ENCODE measurements at places on chromosomes 16 and 17.

GRCh38 chr17:36672403-36672918 is 71.1 kb downstream of the MRM1 start:
- DNase-seq, result no peak

DNA sequence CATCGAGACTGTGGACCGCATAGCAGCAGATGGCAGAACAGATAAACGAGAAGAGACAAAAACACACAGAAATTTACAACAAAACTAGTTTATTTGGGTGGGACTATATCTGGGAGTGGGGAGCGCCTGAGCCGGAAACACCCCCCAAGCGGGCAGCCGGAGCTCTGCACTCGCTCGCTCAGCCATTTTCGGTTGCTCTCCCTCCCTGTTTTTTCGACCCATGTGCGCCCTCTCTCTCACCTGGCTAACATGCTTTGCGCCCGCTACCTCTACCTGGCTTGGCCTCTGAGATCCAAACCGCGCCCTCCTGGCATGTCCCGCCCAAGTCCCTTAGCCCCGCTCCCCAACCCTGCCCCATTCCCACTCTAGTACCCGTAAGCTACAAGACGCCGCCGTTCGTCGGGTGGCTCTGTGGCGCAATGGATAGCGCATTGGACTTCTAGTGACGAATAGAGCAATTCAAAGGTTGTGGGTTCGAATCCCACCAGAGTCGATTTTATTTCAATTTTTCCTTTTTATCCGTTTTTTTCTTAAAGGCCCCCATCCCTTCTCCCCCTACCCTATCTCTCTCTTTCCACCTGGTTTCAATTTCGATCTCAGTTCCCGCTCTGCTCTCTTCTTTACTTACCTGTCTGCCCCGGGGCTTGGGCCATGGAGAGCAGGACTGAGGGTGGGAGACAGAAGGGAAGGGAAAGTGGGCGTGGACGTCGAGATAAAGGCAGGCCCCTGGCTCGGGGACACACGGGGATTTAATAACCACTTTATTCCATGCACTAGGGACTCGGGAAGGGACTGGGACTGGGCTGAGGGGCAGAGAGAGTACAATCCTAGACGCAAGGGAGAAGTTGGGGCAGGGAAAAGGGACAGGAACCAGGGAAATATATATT is 2.4 kb upstream of the ALOXE3 start:
- no peak for DNase-seq

DNA sequence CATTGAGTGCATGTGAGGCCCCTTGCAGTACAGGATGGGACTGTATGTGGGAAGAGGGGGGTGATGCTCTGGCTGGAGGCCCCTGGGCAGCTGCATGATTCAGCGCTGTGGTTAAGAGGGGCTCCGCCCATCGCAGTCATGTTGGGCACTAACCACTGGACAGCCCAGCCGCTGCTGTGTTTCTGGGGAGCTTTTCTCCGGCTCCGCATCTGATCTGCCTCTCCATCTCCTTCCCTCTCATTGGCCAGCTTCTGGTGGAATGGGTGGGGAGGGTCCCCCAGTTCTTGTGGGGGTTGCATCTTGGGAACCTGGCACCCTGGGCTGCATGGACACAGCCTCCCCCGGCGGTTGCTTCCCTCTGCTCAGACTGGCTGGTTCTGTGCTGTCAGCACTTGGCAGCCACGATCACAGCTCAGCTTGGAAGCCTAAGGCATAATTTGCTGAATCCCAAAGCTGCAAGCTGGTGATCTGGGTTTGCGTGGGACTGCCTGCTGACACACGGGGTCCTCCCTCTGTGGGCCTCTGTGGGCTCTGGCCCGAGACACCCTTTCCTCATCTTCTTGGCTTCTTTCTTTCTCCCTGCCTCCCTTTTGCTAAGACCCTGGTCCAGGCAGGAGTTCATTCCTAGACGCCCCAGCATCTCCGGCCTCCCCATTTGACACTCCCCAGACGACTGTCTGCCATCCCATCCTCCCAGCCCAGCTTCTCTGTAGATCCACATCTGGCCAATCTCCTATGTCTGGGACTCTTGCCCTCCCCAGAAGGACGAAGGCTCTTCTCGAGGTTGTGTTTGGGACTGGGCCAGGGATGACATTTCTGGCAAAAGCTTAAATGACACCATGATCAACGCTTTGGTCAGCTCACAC is 168.3 kb downstream of the SEC14L1 start:
- DNase-seq, result no peak

- DNase-seq, result no peak
These were observed 391.6 kb upstream of the ASIC2 start for GRCh38 chr17:33684735-33685134.

DNA sequence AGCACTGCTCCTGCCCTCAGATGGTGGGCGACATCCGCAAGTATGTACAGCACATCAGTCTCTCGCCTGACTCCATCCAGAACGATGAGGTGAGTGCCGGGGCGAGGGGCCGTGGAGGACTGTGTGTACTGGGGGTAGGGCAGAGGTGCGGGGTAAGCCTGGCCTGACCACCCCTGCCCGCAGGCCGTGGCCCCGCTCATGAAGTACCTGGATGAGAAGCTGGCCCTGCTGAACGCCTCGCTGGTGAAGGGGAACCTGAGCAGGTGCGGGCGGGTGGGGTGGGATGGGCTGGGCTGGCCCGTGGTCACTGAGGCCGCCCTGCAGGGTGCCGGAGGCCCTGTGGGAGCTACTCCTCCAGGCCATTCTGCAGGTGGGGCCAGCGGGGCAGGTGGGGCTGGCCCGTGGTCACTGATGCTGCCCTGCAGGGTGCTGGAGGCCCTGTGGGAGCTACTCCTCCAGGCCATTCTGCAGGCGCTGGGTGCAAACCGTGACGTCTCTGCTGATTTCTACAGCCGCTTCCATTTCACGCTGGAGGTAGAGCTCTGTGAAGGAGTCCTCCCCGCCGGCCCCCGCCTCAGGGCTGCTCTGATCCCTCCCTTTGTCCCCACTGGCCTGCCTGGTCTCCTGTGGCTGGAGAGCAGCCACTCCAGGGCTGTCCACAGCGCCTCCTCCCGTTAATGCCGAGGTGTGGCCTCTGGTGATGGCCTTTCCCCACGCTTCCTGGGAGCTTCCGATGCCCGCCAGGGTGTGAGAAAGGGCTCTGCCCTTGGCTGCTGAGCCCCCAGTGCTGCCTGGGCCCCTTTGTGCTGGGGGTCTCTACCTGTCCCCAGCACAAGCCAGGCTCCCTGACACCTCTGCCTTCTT is 5.0 kb downstream of the TSR3 start:
- DNase-seq, result no peak

GRCh38 chr16:69917739-69918138 is 33.4 kb upstream of the CLEC18A start:
- no peak for DNase-seq

GRCh38 chr17:50918071-50918932 is 52.1 kb upstream of the TOB1 start:
- DNase-seq, result no peak

GRCh38 chr16:87295259-87295658 is 21.9 kb downstream of the C16orf95 start:
- no peak for DNase-seq

DNA sequence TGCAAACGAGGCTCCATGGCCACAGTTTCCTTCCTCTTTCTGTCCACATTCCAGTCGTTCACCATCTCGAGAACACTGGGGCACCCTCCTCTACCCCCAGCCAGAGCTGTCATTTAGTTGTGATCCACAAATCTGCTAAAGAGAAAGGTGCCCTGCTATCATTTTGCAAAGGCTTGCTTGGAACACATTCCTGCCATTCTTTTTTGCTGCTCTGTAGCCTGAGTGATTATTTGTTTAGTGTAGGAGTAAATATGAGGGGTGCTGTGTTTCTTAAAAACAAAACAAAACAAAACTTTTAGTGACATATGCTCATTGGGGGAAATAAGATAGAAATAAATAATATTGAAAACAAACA is 166.7 kb downstream of the PRKCA start:
- no peak for DNase-seq

- DNase-seq, result no peak
These were observed 136.5 kb upstream of the ADAMTS18 start for GRCh38 chr16:77571115-77571862.

- DNase-seq, result no peak
These were observed 529.5 kb upstream of the RBFOX1 start for GRCh38 chr16:6803176-6803575.

DNA sequence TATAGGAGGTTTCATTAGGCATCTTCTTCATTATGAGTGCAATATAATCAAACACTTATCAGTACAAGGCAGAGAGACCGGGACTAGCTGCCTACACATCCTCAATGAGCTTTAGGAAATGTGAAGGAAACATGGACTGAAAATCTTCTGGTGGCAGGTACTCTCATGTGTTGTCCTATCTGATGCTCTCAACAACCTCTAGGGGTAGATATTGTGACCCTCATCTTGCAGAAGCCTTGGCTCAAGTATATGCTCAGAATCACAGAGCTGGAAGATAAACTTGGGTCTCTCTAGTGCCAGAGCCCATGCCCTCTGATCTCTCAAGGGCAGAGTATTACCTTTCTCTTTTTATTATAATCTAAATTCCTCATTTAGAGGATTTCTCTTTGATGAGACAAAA is 181.6 kb upstream of the C17orf78 start:
- no peak for DNase-seq

DNA sequence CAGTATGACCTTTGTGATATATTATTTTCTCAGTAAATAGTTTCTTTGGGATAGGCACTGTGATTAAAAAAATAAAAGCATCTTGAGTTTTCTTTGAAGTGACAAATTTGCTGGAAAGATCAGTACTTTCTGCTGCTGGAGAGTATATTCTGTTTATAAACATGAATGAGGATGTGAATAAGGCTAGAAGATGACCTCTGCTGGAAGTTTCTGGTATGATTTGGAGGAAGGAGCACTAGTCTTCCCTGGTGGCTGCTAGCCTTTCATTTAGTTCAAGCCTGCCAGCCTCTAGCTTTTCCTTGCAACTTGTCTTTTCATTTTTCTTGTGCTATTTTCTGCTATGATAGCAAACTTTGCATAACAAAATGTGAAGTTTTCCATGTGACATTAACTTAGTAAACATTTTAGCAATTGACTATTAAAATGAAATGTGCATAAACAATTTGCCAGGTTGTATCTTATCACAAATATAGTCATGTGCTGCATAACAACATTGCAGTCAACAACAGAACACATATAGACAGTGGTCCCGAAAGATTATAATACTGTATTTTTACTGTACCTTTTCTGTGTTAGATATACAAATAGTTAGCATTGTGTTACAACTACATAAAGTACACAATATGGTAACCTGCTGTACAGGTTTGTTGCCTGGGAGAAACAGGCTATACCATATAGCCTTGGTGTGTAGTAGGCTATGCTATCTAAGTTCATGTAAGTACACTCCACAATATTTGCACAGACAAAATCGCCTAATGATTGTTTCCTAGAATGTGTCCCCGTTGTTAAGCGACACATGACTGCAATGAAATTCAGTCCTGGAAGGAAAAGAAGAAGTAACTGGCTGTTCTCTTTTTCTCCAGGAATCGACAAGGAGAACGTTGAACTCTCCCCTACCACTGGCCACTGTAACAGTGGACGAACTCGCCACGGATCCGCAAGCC is 18.1 kb upstream of the RAB11FIP4 start:
- no peak for DNase-seq

- DNase-seq, result no peak
These were observed 599 bp downstream of the TOP3A start for GRCh38 chr17:18314059-18314730.

DNA sequence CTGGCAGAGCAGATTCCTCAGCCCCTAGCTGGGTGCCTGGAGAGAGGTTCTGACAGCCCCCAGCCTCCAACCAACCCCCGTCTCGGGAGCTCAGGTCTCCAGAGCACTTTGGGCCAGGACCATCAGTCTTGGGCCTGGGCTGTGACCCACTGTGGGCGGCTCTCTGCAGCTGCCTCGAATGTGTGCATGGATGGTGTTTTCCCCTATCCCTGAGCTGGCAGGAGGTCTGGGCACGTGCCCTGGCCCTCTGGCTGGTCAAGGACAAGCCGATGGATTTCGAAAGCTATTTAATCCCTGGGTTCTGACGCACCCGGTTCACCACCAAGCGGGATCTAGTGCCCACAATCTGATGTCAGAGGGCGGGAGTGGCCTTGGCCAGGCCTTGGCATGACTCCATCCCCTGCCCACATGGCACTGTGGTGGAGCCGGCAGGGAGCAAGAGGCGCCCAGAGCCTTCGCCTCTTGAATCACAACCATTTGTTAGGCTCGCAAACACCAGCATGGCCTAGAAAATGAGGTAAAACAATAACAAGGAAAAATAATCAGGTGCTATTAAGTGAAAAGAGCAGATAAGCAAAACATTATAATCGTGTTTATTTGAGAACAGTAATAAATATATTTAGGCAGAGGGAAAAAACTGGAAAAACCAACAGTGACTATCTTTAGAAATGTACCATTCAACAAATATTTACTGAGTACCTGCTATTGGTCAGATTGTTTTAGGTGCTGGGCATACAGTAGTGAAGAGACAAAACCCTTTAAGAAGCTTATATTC is 69.3 kb upstream of the TOB1 start:
- no peak for DNase-seq

- no peak for DNase-seq
These were observed 1.8 kb upstream of the HELZ start for GRCh38 chr17:67246653-67247415.

DNA sequence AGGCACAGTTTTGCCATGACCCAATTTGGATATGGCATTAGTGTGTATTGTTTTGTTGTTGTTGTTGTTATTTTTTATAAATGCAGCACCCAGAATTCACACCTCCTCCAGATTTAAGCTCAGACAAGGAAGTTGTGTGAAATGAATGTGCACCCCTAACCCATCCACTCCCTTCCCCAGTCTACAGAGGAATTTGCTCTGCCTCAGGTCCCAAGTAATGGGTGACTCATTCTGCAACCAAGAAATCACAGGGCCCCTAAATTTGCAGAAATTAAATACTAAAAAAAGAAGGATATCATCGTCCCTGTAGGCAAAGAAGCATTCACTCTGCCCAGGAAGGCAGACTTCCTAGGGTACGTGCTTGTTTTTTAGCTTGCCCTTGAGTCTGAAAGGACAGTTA is 62.3 kb downstream of the CLEC16A start:
- no peak for DNase-seq

DNA sequence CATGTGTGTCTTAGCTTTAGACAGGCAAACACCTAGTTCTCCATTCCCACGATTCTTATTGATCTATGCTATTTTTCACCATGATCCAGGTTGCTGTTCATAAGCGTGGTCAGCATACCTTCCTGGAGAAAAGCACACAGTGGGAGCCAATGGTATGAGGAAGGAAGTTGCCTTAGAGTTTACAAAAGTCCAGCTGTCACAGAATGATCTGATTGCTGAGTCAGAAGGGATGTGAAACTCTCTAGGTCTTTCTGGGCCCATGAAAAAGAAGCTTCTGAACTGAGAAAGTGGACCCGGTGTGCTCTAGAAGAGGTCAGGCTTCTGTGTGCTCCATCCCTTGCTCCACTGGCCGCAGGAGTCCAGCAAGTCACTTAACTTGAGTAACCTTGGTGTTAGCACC is 71.0 kb upstream of the CCL1 start:
- no peak for DNase-seq

All from GM18507 (cell line).